NCI-H526 treated with DMSO at 0.1 percent for 48 hours (cell line): ENCODE measurements at places on chromosomes 6 and 20.

DNA sequence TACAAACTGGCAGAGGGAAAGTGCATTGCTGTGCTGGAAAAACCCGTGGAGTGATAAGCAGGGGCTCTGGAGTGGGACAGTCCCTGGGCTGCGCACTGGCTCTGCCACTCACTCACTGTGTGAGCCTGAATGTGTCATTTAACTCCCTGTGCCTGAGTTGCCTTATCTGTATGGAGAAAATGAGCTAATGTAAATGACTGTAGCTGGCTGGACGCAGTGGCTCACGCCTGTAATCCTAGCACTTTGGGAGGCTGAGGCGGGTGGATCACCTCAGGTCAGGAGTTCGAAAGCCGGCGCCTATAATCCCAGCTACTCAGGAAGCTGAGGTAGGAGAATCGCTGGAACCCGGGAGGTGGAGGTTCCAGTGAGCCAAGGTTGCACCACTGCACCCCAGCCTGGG lies 18.4 kb upstream of the RPN2 start:
- DNase-seq, result no peak

GRCh38 chr6:18277237-18278006 lies 13.1 kb upstream of the DEK start:
- no peak for DNase-seq

DNA sequence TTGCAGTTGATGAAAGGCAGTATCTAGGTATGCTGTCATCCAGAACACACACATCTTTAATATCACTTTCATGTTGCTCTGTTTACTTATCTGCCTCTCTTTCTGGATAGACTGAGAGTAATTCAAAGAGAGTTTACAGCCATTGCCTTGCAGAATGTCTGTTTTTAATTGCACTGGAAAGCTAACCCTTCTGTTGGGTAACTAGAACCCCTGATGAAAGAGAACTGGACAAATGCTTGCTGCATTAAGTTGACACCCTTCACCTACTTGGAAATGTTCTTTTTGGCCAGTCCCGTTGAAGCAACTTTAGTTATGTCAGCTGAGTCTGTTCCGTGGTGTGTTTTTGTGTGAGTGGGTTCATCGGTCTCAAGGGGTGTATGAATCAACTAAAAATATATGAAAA lies 383.8 kb upstream of the CITED2 start:
- no peak for DNase-seq

GRCh38 chr6:98525860-98526259 lies 308.5 kb upstream of the POU3F2 start:
- no peak for DNase-seq

- DNase-seq, result no peak
Measured at GRCh38 chr6:150183105-150183504, 40.3 kb downstream of the PPP1R14C start.

GRCh38 chr20:3672547-3673171 lies 9.2 kb downstream of the ADAM33 start:
- no peak for DNase-seq

DNA sequence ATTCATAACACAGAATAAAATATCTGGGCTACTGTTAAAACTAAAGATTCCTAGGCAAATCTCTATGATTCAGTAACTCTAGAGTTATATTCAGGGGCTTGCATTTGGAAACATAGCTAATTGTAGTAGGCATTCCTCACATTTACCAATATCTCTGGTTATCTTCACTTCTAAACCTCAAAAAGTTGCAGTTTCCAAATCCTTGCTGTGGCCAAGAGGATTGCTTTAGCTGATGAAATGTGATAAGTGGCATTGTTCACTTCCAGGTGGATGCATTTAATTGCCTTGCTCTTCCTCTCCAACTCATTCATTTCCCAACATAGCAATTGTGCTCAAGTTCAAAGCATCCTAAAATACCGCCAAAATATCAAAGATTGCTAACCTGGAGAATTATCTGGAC lies 246.6 kb downstream of the GRIK2 start:
- DNase-seq, result no peak

DNA sequence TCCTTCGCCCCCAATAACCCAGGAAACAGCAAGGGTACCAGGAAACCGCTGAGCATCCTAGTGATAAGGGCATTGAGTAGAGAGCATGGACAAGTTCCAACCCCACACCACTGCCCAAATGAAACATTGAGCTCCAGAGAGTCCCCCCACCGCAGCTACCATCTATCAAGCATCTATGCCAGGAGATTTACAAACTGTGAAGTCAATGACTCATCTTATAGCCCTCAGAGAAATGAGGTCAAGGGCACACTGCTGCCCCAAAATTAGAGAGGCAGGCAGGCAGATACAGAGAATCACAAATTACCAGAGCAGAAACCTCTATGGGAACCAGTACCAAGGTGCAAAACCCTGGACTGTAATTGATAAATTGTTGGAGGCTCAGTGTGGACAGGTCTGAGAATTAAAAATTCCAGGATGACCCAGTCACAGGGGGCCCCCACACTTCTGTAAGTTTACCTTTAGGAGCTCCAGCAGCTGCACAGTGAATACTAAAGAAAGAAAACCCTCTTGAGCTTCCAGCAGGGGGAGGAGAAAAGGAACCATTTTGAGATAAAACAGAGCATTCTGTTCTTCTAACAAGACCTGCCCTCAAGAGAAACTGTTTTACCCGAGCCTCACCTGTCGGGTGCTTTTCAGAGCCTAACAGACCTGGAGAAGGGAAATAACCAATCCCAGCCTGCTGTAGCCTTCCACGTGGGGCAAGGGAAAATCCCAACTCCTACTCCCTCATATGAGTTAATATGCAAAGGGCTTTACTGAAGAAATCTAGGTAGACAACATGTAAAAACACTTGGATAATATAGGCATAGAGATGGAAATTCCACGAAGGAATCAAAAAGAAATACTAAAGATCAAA lies 118.0 kb upstream of the ARID1B start:
- DNase-seq, result no peak

DNA sequence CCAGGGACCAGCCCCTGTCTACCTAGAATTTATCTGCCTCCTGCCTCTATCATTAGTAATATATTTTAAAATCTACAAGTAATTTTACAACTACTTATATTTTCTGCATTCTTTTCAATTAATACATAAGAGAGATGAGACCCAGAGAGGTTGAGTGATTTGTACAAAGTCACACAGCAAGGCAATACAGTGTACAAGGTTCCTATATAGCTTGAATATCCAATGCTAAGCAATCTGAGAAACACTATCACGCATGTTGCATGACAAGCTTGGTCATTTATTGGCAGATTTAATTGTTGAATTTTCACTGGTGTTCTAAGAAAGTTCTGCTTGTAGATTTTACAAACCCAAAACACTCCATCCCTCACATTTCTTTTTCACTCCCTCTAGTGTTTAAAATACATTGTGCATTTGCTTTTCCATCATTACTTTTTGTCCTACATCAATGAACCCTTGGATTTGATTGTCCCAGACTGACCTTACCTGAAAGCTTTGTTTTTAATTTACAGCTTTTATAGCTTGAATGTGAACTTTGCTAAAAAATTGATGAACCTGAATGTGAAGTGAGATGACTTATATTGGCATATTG lies 520.9 kb upstream of the CITED2 start:
- DNase-seq, result no peak

- DNase-seq, result no peak
Measured at GRCh38 chr6:52976149-52976548, 18.9 kb downstream of the GSTA4 start.

- no peak for DNase-seq
Measured at GRCh38 chr6:140966676-140967075, 1166.0 kb upstream of the GJE1 start.

DNA sequence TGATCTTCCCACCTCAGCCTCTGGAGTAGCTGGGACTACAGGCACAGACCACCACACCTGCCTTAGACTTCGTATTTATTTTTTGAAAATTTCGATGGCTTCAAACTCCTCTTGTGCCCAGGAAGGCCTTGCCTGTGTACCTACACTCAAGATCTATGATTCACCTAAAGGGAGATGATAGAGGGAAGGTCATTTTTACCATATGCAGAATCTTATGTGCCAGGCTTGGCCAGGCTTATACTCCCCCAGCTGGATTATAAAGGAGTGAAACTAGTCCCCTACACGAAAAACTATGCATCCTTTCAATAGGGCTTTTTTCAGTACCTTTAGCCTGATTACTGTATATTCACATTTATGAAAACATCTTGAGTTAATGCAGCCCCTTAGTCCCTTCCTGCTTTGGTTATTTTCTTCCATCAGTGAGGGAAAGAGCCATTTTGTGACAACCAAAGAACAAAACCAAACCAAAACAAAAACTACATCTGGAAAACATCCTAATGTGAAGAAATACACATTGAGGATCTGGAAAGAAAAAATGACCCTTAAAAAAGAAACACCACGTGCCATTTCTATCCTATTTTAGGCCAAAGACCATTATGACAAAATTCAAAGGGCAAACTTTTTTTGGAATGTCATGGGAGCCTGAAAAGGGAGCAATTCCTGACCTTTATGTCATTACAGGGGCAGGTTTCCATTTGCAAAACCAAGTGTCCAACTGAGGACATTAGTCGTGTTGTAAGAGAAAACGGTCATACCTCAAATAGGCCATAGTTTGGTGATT lies 34.7 kb downstream of the RIPOR2 start:
- DNase-seq, result no peak

DNA sequence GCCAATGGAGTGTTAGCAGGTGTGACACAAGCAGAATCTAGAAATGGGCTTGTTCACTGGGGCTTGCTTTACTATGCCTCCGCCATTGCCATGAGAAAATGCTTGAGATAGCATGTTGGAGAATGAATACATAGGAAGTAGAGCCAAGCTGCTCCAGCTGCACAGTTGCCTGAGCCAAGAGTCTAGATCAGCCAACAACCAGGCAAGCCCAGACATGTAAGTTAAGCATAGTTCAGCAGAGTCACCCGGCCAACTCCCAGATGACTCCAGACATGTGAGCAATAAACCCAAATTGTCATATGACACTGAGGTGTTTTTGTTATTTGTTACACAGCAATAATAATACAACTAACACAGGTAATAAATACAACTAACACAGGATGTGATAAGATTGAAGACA lies 167.9 kb downstream of the HAO1 start:
- no peak for DNase-seq

- DNase-seq, result no peak
Measured at GRCh38 chr6:6436946-6437345, 116.5 kb upstream of the F13A1 start.

DNA sequence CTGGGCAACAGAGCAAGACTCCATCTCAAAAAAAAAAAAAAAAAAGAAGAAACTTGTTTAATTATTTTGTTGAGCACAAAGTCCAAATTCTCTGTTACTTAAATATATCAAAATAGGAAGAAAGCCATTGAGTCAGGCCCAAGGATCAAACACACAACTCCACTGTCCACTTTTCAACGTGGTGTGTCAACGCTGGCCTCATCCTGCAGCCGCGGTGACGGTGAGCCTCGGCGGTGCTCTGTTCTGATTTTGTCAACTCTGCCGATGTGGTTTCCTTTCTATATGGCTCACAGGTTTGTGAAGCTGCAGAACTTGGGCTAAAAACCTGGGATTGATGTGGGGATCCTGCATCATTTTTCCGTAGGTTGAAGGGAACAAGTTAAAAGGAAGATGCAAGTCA lies 3.2 kb upstream of the SMOC2 start:
- no peak for DNase-seq

DNA sequence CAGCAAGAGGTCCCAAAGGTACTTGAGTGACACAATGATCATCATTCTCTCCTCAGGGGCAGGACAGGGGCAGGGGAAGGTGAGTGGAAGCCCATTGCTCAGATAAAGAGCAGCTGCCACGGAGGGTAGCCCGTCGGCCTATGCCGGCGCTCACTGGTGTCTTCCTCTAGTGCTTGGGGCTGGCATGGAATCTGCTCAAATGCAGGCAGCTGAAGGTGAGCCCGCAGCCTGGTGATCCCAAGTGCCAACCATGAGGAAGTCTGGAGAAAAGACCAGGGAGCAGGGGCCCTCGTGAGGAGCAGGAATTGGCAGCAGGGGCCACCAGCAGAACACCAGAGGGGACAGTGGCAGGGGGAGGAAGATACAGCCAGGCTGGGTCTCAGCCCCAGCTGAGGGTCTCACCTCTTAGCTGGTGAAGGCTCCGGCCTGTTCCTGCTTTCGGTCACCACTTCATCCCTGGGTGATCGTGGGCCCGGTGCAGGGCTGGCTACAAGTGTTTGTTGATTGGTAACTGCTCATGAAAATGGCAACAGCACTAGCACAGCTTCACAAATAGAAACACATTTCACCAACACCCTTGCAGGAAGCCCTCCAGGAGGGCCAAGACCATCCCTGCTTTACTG lies 24.7 kb downstream of the RBCK1 start:
- no peak for DNase-seq

DNA sequence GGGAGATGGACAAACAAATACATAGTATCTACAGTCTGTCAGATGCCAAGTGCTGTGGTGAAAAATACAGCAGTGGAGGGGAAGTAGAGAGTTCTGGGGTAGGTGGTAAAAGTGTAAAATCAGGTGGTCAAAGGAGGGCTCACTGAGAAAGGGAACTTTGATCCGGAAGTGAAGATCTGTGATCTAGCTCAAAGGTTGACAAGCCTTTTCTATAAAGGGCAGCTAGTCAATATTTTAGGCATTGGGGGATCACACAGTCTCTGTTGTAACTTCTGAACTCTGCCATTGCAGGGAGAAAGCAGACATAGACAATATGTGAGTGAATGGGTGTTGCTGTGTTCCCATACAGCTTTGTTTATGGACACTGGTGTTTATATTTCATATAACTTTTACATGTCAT lies 38.6 kb downstream of the SH3BGRL2 start:
- no peak for DNase-seq

DNA sequence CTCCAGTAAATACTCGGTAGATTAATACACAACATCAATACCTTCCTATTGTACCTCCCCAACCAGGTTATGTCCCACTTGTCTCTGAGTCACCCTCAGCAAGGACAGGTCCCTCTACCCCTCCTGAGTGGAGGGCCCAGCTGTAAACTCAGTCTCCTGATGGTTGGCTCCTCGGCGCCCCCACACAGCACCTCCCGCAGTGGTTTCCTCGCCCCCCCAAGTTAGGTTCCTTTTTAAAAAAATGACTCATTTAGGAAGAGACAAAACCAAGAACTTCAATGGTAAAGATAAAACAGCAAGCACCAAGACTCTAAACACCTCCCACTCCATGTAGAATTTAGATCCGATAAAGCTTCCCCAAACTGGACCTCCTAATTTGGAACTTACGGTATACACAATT lies 83.5 kb downstream of the TRERF1 start:
- DNase-seq, result no peak

- DNase-seq, result peak; percentile 67
Measured at GRCh38 chr6:46781478-46782378, 11.5 kb upstream of the MEP1A start.

GRCh38 chr6:84847390-84848160 lies 83.2 kb upstream of the TBX18 start:
- no peak for DNase-seq

GRCh38 chr6:121187833-121188200 lies 146.5 kb downstream of the TBC1D32 start:
- DNase-seq, result no peak

GRCh38 chr20:2301164-2301622 lies 5.4 kb downstream of the TGM3 start:
- no peak for DNase-seq

- DNase-seq, result no peak
Measured at GRCh38 chr6:25012657-25013056, 76.9 kb upstream of the RIPOR2 start.
